ENCODE measurements at places on chromosomes 2 and 18.
A peak's percentile ranks its signal among the peaks of the same experiment; 100 is the strongest.

DNA sequence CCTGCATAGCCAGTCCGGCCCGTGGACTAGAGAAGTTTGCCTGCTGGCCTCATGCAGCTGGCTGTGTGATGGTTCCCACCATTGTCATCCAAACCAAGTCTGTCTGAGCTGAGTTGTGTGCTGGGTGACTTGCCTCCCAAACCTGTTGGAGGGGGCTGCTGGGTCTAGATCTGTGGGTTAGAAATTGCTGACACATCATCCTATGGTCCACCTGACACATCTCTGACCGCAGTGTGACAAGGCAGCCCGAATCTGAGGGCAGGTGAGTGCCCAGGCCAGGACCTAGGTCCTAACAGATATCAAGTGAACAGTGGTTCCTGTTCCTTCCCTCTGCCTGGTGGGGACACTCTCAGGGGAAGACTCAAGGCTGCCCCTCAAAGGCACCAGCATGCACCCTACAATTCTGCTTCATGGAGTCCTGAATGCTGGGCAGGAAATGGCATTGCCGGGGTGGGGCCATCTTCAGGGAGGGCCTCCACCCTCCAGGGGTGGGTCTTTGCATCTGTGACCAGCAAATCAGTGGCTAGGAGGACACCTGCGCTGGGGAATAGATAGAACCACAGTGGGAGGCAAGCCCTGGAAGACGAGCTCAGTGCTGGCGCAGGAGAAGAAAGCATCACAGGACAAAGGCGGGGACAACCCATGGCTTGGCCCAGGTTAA, 117.9 kb upstream of the ID2 start:
- no peak for DNase-seq

GRCh38 chr18:25189391-25190185, 162.4 kb downstream of the ZNF521 start:
- DNase-seq, result no peak

GRCh38 chr2:68878753-68879152, 7.6 kb upstream of the BMP10 start:
- DNase-seq, result no peak

GRCh38 chr2:109239720-109240119, 110.7 kb downstream of the SH3RF3 start:
- no peak for DNase-seq

- DNase-seq, result no peak
Observed at GRCh38 chr2:106223347-106223746, 29.2 kb upstream of the UXS1 start.

DNA sequence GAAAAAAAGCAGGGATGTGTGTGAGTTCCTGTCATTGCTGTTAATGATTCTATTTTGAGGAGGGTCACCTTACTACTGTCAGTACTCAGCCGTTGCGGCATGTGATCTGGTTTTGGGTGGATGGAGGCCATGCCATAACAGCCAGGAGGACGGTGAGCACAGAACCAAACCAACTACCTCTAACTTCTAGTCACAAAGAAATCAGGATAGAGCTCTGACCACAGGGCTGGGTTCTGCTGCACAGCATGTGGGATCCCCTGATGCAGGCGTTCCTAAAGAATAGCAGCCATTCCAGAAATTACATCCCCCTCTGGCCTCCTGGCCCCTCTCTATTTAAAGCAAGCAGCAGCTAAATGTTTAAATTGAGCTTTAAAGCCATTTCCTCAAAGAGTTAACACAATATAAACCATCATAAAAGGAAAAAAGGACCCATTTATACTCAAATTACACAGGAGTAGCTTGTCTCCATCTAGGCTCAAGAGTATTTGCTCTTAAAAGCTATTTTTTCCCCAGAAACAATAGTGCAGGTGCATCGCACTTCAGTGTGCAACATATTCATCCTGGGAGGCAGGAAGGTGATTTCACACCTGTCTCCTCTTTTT, 786.4 kb downstream of the RNF144A start:
- no peak for DNase-seq

DNA sequence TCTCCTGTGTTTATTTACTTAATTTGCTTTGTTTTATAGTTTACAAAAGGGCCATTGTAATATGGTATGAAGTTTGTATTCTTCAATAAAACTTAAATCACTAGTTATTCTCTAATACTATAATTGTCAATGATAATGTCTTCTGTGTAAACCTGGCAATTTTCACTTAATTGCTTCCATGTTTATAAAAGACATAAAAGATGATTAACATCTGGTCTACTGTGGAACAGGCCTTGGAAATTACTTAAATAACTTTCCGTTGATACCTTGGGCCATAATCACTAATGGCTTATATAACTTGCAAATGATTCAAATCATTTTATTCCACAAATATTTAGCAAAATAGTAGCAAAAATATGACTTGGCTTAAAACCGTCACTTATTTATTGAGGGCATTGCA, 743.8 kb downstream of the DSC3 start:
- DNase-seq, result no peak

DNA sequence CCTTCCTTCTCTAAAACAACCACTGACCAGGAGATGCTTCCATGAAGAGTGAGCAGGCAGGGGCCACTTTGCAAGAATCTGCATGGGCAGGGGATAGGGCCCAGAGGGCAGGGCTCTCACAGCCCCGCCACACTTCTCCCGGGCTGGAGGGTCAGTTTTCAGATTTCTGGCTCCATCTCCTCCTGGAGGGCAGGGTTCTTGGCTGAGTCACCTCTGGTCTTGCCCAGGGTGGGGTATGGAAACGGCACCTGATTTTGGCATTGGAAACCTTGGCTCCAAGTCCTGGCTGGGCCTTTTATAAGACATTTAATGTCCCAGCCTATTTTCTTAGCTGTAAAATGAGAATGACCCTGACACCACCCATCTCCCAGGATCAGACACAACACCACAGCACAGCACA, 27.6 kb upstream of the ASPRV1 start:
- no peak for DNase-seq

- no peak for DNase-seq
Observed at GRCh38 chr18:13451661-13452387, 233.3 kb downstream of the LDLRAD4 start.

GRCh38 chr2:207073801-207074678, 91.7 kb downstream of the KLF7 start:
- DNase-seq, result no peak

- DNase-seq, result no peak
Observed at GRCh38 chr18:48562075-48562474, 23.2 kb downstream of the CTIF start.

DNA sequence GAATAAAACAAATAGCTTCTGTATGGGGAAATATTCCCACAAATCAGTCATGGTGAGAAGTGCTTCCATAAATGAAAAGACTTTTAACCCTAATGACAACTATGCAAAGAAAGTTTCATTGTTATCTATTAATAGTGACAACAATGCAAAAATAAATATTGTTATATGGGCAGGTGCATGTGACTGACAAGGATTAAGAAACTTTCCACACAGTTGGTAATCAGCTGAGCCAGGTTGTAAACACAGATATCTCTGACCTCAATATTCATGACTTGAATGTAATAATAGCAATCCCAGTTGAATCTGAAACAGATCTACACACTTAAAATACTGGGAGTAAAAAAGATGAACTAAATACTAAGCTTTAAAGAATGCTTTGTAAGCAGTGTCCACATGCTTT, 517.0 kb upstream of the SOX11 start:
- DNase-seq, result no peak

- DNase-seq, result no peak
Observed at GRCh38 chr2:189285962-189286645, 106.5 kb upstream of the COL5A2 start.

DNA sequence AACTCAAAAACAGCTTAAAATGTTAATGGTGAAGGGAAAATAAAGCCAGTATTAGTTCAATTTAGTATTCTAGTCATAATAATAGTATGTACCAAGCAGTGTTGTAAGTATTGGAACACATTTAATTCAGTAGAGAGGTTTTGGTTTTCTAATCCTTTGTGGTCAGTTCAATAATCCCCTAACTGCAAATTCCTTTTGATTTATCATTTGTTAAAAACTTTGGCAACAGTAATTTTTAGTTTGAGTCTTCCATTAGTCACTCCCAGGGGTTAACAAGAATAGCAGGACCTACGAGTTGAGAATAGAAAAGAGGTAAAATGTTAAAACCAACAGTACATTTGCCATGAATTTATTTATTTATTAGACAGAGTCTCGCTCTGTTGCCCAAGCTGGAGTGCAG, 10.7 kb downstream of the MRPL44 start:
- no peak for DNase-seq

DNA sequence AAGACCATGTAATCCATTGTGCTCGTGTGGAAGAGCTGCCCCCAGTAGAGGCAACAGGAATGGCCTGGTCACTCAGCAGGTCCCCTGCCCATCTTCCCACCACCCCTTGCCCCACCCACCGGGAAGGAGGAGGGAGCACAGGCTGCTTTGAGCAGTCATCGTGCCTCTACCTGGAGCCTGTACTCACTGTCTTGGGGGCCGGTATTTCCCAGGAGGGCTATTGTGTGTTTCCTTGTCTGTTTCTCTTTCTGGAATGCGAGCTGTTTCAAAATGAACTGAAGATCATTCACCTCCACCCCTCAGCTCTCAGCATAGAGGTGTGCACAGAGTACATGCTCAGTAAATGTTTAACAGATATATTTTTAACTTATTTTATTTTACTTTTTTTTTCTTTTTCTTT, 7.7 kb upstream of the AMMECR1L start:
- no peak for DNase-seq

GRCh38 chr2:23554054-23554697, 169.2 kb downstream of the KLHL29 start:
- peak; percentile 60 for DNase-seq

DNA sequence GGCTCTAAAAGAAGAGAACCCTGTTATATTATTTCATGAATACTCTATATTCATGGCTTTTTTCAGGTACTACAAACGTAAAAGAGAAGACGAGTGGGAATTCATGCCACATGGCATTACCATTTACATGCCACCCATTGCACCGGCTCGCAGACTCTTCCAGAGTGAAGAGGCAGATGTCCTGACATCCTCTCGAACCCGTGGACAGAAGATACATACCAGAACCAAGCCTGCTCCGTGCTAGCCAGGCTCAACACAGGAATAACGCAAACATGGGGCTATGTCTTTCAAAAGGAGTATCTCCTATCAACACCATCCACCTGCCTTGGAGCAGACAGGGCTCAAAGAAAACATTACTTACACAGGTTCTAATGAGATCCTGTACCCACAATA, 168.8 kb downstream of the THADA start:
- DNase-seq, result no peak

- DNase-seq, result no peak
Observed at GRCh38 chr2:78757640-78758039, 267.9 kb upstream of the REG3G start.

DNA sequence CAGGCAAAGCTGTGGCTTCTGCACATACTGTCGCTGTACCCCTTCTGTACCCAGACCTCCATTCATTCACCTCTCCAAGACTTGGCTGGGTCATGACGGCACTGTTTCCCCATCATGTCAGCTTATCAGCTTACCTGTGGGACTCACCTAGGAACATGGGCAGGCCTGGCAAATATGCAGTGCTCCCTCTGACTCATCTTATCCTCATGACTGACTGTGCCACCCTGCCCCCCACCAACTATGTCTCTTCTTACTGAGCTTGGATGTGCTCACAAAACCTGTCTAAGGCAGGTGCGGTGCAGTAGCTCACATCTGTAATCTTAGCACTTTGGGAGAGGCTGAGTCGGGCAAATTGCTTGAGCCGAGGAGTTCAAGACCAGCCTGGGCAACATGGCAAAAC, 152.4 kb downstream of the MGAT5 start:
- DNase-seq, result no peak

DNA sequence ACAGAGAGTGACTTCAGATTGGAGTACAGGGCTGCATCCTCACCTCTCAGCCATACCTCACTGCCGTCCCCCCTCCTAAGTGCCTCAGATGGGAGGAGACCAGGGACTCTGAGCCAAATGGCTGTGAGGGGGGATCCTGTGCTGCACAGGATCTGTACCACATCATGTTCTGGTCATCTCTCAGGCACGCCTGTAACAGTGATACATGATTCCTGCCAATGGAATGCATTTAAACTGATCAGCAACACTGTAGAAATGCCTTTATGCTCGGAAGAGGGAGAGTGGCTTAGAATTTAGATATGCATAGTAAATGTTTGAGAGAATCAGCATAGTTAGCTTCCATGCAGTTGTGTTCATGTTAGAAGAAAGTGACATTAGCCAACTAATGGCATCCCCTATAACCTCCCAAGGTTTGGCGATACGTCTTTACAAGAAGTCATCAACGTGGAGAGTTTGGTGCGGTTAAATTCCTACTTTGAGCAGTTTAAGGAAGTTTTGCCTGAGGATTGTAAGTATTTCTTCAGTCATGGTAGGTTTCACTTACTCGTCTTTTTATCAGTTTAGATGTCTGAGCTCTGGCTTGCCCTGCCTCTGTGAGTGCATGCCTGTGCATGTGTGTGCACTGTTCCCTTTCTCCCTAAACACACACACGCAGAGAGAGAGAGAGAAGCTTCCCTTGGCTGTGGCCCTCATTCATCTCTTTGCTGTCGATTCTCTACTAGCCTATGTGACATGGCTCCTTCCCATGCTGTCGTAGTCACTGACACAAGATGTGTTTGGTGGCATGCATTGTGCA, 40.0 kb downstream of the COA5 start:
- DNase-seq, result no peak

- DNase-seq, result peak; percentile 57
Observed at GRCh38 chr2:174603280-174603679, 5.7 kb upstream of the WIPF1 start.

DNA sequence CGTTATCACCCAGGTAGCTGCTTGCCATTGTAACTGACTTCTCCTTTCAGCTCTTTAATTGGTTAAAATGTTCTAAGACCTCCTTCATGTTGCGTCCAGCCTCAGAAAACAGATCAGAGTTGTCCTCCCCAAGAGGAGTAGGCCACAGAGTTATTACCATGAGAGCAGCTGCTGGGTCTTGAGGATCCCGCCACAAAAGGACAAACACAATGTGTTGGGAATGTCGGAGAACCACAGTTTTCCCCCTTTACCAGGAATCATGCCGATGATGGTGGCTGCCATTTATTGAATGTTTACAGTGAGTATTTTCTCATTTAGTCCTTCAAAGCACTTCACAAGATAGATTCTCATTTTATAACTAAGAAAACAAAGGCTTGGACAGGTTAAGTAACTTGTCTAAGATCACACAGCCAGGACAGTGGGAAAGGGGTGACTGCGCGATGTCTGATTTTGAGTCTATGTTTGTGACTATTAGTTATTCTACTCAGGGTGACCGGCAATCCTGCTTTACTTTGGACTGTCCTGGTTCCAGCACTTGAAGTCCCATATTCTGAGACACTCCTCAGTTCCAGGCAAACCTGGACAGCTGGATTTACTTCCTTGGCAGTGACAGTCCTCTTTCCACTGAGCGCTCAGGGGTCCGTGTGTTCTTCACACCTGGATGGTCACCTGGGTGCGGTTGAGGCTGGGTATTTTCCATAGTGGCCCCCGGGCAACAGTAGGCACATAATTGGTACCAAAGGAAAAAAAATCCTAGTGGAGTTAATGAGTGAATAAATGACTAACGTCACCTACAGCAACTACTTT, 93.6 kb downstream of the LIPG start:
- DNase-seq, result no peak

DNA sequence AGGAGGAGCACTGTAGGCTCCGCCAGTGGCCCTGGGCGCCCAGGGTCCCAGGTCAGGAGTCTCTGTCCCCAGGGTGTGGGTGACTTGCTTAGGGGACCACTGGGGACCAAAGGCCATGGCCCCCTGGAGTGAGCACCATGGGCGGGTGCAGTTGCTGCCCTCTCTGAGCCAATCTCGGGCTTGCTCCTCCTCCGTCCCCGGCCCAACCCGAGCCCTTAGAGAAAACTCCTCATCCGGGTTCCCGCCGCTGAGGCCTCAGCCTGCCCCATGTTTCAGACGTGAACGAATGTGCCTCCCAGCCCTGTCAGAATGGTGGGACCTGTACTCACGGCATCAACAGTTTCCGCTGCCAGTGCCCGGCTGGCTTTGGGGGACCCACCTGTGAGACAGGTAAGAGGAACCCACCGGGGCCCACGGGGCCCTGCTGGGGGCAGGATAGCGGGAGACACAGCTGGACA, 38.6 kb downstream of the SNED1 start:
- DNase-seq, result no peak

All from testis (tissue), 5 donors.